ENCODE measurements at places on chromosomes 6 and 20. TPM values are rescaled to one million over a fixed set of nuclear protein-coding genes. Genes with fewer than 3 reads are reported as not detected.

DNA sequence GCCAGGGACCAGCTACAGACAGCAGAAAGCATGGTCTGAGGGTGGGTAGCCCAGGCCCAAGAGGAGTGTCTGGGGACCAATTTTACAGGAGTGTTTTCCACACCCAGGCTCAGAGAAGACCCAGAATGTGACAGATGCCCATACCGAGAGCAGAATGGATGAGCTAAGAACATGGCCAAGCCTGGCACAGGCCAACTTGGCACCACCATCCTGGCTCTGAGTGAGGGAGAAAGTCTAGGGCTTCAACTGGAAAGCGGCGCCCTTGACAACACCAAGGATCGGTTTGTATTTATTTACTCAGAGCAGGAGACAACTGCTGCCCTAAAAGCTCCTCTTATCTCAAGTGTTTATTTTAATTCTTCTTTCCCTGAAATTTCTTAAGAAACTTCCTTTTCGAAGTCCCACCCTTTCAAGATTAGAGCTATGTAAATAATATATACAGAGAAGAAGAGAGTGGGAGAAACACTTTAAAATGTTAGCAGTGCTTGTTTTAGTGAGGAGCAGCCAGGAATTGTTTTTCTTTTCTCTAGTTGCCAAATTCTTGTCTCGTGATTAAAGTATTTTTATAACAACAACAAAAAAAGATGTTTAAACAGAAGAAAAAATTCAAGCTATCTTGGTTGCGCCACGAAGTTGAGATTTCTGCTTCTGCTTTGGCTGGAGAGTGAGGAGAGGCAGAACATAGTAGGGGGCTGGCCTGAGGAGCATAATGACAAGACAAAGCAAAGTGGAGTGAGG is 16.2 kb downstream of the TNXB start:
- DNase-seq, result peak; percentile 98

DNA sequence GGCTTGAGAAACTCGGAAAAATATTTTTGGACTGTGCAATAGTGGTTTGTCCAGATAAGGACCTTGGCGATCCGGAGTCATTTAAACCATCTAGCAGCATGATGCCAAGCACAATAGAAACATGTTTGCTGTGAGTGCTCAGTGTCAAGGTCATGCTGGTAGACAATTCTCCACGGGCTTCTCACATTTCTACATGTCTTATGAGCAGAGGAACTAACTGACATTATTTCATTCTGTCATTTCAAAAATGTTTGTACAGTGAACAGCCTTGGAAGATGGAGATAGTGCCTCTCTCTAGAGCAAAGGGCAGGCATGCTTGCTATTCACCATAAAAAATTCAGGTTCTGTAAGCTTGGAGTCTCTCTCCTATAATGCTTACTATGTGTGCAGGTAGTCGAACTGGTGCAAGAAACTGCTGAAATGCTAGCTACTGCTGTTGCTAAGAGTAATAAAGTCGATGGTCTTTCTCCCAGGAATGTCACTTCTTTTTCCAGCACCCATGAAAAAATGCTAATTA is 25.4 kb upstream of the CCN2 start:
- no peak for DNase-seq

DNA sequence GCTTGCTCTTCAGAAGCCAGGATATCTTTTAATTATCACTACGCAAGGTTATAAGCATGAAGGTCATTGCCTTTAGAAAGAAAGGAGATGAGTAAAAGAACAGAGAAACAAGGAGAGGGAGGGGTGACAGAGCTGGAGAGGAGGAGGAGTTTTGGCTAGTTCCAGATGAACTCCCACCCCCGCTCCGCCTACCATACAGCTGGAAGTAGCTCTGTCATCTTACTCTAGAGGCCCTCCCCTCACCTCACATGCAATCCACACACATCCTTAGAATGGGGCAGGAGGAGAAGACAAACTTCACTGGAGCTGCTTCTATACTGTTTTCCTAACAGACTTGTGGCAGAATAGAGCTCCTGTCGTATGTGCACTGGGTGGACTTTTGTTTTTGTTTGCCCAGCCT is 144.7 kb downstream of the SCML4 start:
- peak; percentile 52 for DNase-seq

GRCh38 chr6:112881828-112882780 is 535.0 kb downstream of the RFPL4B start:
- DNase-seq, result no peak

DNA sequence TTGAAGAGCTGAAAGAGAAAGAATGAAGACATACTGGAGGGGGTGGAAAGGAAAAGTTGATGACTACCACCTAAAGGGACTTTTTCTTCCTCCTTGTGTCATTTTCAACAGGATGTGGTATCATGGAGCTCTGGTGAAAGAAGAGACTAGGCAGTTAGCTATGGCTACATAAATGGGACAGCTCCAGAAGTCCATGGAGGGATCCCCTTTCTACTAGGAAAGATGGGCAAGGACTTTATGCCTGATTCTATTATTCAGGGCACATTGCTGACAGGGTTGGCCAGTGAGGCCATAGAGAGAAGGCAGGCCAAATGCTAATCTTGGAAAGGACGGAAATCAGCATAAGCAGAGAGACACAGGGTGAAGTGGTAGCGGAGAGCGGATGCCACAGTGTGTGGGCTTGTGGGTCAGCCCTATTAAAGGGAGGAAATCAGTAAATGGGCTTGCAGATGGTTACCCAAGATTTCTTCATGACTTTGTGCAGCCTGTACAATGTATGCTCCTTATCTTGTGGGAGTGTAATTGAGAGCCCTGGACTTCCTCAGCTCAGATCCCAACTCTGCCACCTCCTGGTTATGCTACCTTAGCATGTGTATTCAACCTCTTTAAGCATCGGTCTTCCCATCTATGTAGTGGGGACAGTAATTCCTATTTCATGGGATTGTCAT is 77.4 kb upstream of the TMEM170B start:
- DNase-seq, result no peak

GRCh38 chr6:100503043-100503705 is 38.5 kb upstream of the SIM1 start:
- DNase-seq, result no peak

DNA sequence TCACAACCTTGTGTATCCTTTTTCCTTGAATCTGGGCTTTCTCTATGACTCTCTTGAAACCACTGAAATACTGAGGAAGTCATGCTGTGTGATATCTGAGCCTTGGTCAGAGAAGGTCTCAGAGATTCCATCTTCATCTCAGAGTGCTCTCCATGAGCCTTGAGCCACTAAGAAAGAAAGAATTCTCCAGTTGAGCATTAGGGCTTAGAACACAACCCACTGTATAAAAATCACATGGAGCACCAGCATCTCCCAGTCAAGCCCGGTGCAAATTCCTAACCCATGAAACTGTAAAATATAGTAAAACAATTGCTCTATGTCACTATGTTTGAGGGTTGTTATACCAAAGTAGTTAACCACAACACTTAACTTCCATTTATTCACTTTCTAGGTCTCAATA is 181.4 kb downstream of the MOXD1 start:
- no peak for DNase-seq

DNA sequence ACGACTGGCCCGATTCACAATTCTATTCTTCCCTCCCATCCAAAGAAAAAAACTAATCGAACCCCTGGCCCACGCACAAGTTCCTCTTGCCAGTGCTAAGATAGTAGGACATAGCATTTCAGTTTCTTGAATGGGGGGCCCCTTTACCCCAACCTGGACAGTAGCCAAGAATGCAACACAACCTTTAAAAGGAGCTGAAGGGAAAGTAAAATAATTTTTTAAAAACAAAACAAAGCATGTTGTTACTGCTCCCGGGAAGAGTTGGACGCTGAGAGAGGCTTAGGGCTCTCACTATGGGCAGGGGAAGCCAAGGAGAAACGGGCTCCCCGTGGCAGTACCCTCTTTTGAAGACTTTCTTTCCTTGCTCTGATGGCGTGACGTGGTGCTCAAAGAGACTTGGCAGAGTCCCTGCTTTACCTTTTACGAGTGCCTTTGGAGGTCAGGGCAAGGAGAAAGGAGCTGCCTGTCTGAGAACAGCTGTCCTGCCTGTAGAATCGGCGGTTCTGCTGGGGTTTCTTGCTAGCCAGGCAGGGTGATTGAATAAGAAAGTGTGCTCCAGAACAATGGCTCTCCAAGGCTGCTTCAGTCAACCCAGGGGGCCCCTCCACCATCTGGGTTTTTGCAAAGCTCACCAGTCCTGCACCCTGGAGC is 5.8 kb downstream of the TFAP2C start:
- DNase-seq, result no peak

GRCh38 chr6:68779366-68779765 is 144.3 kb downstream of the ADGRB3 start:
- peak; percentile 40 for DNase-seq

DNA sequence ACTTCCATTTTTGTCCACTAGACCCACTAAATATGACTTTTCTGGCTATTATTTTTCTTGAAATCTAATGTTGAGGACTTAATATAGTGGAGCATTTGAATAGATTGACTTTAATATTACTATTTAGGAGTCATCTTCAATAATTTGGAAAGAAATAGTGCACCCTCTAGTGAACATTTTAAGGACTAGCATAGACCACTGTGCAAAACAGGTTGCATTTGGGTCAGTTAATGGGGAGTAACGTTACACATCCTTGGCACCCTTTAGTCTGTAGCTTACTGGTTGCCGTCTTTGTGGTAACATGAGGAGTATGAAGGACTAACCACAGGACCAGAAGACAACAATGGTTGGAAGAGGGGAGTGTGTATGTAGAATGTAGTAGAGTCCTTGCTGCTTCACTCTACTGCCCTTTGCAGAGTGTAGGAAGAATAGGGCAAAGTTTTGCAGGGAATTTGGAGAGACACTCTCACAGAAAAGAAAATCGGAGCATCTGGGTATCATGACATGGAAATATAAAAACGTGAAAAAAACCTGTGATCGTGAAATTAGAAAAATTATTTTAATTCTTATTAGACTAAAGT is 25.2 kb downstream of the RFPL4B start:
- DNase-seq, result peak; percentile 50

DNA sequence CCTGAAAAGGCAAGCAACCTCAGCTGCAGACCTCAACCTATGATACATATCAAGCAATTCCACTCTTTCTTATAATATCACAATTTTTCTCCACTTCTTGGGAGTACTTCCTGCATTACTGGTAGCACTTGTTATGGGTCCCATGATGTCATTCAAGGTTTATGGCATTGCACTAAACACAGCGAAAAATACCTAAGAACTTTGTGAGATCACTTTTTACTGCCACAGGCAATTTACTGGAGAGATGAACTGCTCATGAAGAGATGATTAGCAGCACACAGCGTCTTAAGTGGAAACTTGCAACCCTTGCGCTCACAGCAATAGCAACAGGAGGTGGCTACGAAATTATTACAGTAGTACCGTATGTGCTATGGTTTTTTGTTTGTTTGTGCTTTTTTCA is 19.3 kb upstream of the RIMS4 start:
- DNase-seq, result no peak

- no peak for DNase-seq
Measured at GRCh38 chr6:128919412-128920180, 36.7 kb downstream of the LAMA2 start.

DNA sequence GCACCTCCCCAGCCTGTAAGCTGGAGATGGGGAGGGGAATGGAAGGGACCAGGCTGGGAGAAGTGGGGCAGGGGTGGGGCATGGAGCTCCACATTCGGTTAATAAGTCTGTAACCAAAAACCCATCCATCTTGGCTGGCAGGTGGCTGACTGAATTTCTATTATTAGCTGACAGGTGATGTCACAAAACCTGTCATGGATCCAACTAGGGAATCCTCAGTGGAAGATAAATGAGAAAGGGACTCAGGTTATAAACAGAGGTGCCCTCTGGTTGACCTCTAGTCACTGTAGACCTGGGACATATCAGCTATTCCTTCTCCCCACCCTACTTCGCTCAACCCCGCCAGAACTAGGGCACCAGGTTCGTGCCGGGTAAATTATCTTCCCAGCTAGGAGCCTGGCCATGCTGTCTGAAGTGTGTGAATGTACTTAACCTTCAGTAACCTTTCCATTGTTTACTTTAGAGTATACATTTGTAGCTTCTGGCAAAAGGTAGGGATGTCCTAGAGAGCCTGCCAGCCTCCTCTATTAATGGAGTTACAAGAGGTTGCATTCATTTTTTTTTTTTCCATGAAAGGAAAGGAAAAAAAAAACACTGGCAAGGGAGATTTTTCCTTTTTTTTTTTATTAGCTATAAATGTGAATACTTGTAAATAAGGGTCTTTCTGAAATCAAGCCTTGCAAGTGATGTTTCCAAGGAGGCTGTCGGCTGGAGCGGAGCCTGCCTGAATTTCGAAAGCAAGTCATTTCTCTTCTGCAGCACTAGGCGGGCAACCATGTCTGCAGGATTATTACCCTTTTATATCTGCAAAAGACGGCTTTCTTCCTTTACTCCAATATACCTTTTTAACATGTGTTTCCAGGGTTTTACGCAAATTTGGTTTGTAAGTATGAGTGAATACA is 135.9 kb downstream of the TMEM242 start:
- no peak for DNase-seq

GRCh38 chr20:19212821-19213502 is 520 bp downstream of the SLC24A3 start:
- DNase-seq, result peak; percentile 85

GRCh38 chr20:1341561-1342265 is 12.8 kb upstream of the SDCBP2 start:
- no peak for DNase-seq

GRCh38 chr20:49892260-49892659 is 23.1 kb downstream of the SPATA2 start:
- no peak for DNase-seq

- DNase-seq, result no peak
Measured at GRCh38 chr20:8049310-8049709, 29.7 kb upstream of the TMX4 start.

DNA sequence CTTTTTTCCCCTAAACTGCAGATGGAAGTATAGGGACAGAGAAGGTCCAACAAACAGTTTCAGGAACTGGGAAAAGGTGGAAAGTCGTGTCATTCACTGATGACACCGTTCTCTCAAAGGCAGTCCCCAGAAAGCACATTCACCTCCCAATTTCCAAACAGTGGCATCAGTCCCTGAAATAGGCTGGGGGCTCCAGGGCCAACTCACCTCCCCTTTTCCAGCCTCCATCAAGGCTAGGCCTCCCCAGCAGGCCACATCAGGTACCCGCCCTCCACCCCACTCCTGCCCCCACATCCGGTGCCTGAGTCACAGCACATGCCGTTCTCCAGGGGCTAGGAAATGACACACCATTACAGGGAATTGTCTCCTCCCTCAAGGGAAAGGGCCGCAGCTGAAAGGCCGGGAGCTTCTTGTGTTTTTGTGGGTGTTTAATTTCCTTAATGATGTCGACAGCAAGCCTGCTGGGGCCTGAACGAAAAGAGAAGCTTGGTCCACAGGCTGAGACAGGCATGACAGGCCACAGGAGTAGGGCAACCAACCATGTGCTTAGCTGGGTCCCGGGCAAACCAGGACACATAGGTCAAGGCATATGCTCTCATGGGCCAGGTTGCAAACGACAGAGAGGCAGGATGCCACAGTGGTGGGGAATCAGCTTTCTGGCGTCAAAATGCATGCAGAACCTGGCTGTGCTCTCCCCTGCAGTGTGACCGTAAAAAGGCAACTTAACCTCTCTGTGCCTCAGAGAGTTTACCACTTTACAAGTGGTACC is 39.2 kb downstream of the ZMYND8 start:
- peak; percentile 77 for DNase-seq

GRCh38 chr6:25457516-25457915 is 178.3 kb downstream of the CARMIL1 start:
- DNase-seq, result no peak

- DNase-seq, result no peak
Measured at GRCh38 chr20:20358801-20359200, 9.1 kb upstream of the INSM1 start.

FAM217A gene
- total RNA-seq, result not detected

GTSF1L gene
- not detected for total RNA-seq

EPHA7 gene
- 1.2 TPM for total RNA-seq

HLA-DMA gene
- 130 TPM for total RNA-seq

ZBTB12 gene
- 6.4 TPM for total RNA-seq

PTK7 gene
- total RNA-seq, result 173 TPM

C6orf141 gene
- 4.5 TPM for total RNA-seq

HLA-DMB gene
- 42.3 TPM for total RNA-seq

NFKBIL1 gene
- 19.2 TPM for total RNA-seq

C6orf120 gene
- total RNA-seq, result 23.9 TPM
